ENCODE measurements at places on chromosomes 11 and 22. TPM values are rescaled to one million over a fixed set of nuclear protein-coding genes. Genes with fewer than 3 reads are reported as not detected.

Gene CAT
- total RNA-seq = 100 TPM

Gene APOA4
- total RNA-seq = not detected

Gene MOGAT2
- not detected for total RNA-seq

Gene RAG2
- not detected for total RNA-seq

Gene ANO5
- total RNA-seq = not detected

Gene MUC5AC
- total RNA-seq = not detected

Gene FLRT1
- total RNA-seq = not detected

Gene CLDN5
- total RNA-seq = 50.2 TPM

Gene UCP3
- total RNA-seq = not detected

Gene BAIAP2L2
- total RNA-seq = 3.4 TPM

Gene LIF
- 0.54 TPM for total RNA-seq

Gene NFRKB
- total RNA-seq = 10.2 TPM

Gene OR8D4
- total RNA-seq = not detected

Gene BACE1
- total RNA-seq = 53.9 TPM

Gene KDM4E
- total RNA-seq = not detected

Gene ASCL3
- total RNA-seq = not detected

Gene SCYL1
- 101 TPM for total RNA-seq
